ENCODE measurements at places on chromosomes 4 and X.

DNA sequence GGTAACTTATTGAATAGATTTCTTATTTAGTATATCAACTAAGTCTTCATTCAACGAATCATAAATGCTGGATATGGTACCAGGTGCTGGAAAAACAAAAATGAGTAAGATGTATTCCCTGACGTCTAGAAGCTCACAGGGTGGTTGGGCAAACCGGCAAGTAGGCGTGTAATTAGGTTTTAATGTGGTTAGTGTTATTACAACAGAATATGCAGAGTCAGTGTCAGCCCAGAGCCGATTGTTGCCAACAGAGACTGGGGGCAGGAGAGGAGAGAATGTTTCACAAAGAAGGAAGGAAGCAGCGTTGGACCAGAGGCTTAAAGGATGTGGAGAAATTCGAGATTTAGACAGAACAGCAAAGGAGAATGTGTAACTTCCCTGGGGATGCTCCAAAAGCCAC is 111.7 kb downstream of the TENM3 start:
- DNase-seq = peak; percentile 59

- peak; percentile 46 for DNase-seq
Observed at GRCh38 chrX:55135171-55135570, 46.4 kb downstream of the PAGE2 start.

GRCh38 chr4:5616331-5616950 is 91.9 kb downstream of the EVC2 start:
- DNase-seq = no peak

- no peak for DNase-seq
Observed at GRCh38 chrX:86604607-86605006, 456.4 kb downstream of the DACH2 start.

DNA sequence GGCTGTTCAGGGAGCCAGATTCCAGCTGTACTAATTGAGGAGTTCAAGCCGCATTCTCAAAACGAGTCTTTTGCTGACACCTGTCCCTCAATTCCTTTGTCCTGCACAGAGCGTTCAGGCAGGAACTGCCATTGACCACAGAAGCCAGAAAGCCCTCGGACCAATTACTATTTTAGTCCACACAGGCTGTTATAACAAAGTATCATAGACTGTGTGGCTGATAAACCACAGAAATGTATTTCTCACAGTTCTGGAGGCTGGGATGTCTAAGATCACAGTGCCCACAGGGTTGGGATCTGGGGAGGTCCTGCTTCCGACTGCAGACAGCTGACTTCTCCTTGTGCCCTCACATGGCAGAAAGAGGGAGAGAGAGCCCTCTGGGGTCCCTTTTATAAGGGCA is 119.8 kb upstream of the ATP6AP2 start:
- peak; percentile 33 for DNase-seq

GRCh38 chrX:40199704-40200103 is 101.9 kb upstream of the BCOR start:
- DNase-seq = no peak

- no peak for DNase-seq
Observed at GRCh38 chr4:127120441-127121090, 512.2 kb upstream of the INTU start.

DNA sequence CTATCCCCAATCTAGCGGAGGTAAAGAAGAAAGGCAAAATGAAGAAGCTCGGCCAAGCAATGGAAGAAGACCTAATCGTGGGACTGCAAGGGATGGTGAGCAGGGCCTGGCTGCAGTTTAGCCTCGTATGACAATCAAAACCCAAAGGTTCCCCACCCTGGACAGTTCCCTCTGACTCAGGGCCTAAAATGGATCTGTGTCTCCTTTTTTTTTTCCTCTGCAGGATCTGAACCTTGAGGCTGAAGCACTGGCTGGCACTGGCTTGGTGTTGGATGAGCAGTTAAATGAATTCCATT is 986 bp downstream of the HDAC6 start:
- no peak for DNase-seq

GRCh38 chr4:15438939-15439524 is 11.2 kb downstream of the C1QTNF7 start:
- no peak for DNase-seq

Data from astrocyte of the hippocampus (primary cell).